ENCODE measurements at places on chromosomes 7 and 10.

DNA sequence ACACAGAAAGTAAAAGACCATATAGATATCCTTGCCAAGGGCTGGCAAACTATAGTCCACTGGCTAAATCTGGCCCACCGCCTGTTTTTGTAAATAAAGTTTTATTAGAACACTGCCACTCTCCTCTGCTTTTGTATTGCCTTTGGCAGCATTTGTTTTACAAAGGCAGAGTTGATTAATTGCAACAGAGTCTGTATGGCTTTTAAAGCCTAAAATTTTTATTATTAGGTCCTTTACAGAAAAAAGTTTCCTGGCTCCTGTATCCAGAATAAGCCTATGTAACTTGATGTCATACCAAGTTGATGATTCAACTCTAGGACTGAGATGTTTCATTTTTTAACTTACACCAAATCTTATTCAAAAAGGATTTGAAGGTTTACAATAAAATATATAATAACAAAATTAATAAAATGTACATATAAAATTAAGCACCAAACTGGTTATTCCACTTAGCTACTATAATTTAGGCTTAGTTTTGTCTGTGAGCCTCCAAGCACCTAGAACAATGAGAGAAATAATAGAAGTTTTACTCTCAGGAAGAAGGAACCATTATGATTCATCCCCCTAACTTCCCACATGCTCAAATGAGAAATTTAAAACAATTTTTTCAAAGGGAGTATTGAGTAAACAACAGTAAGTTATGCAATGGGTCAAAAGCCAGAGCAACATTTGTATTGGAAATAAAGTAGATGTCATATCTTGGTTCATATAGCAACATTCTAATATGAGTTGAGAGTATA lies 31.9 kb downstream of the CPED1 start:
- no peak for DNase-seq

- DNase-seq, result no peak
Measured at GRCh38 chr10:16242859-16243613, 193.8 kb upstream of the PTER start.

DNA sequence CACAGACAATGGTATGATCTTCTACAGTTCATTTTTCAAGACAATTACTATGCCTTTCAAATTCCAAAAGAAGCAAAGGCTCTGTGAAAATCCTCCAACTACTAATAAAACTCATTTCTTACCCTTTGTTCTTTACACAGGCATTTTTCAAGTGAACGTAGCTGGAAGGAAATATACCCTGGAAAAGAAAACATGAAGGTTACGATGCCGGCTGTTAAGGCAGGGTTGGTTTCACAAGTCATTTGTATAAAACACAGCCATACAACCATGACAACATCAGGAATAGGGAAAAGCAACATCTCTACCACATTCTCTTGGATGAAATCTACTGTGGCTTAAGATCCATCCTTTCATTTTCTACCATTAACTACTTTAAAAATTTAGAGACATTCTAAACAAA lies 207.9 kb downstream of the DOCK4 start:
- no peak for DNase-seq

- no peak for DNase-seq
Measured at GRCh38 chr7:69211739-69212138, 386.5 kb upstream of the AUTS2 start.

DNA sequence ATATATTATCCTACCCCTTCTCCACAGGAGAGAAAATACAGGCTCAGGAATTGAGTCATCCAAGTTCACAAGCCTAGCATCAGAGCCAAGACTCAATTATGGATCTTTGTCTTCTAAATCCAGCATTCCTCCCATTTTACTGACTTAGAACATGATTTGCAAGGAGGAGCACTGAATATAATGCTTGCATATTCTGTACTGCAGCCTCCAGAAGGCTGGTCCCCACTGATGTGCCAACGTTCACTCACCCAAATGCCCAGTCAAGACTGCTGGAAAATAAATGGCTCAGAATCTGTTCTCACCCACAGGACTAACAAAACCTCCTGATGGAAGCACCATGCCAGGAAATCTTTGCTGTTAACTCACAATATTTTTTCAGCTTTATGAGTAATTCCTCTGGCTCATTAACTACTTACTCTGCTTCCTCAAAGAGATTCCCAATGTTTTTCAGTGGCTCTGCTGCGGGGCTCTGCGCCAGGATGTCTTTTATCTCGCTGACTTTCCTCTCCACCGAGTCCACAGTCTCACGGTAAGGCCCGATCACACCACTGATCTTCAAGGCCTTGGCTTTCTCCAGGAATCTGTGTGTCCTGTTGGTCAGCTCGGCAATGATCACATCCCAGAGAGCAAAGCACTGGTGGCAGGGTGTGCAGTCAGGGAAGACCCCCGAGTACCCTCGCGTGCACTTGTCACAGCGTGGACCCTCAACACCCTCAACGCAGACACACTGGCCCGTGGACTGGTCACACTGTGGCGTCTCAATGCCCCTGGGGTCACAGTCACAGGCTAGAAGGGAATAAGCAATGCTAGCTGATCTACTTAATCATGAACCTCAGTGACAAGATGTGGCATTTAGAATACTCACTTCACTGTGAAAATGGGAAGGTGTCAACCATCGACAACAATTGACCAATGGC lies 48.8 kb downstream of the DLD start:
- peak; percentile 63 for DNase-seq

DNA sequence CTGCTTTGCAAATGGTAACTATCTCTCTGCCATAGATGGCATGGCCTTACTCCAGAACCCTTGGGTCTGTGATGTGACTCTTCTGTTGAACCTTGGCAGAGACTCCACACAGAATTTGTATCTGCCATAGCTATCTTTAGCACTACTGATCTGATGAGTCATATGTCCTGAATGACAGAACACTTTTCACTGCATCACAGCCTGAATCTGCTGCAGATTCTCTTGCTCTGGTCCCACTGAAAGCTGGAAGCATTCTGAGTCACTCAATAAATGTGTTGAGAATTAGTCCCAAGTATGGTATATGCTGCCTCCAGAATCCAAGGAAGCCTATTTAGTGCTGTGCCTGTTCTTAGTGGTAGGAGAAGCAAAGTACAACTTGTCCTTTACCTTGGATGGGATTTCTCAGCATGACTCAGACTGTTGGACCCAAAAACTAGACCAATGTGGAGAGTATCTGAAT lies 39.5 kb upstream of the ANKRD1 start:
- peak; percentile 94 for DNase-seq

DNA sequence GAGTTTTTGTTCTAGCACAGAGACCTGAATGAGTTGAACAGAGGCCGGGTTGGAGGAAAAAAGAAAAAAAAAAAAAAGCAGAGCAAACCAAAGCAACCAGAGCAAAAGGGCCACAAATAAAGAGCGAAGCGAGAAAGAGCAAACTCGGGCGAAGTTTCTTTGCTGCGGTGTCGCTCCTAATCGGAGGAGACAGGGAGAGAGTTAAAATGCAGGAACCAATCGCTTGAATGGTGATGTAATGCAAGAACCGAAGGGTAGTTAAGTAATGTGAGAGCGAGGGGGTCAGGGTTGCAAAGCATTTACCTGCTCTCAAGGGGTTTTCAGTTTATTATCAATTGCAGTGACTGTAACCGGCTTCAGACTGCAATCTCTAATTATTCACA lies 271.7 kb downstream of the TRIL start:
- peak; percentile 73 for DNase-seq

GRCh38 chr10:61078542-61079275 lies 134.7 kb upstream of the RHOBTB1 start:
- no peak for DNase-seq

- no peak for DNase-seq
Measured at GRCh38 chr7:151821226-151821625, 55.7 kb downstream of the PRKAG2 start.

DNA sequence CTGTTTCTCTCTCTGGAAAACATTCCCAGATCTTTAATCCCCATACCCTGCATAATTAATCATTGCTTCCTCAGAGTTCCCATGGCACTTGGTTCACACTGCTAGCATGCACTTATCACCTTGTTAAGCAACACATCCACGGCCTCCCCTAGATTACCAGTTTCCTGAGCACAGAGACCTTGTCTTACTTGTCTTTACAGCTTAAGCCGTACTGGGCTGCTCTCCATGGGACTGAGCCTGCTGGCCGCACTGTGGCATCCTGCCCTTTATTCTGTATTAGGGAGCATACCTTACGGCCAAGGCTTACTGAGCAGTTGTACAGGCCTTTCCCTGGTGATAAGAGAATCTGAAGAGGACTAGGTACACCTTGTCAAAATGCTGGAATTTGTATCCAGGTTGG lies 190.2 kb downstream of the REEP3 start:
- DNase-seq, result no peak

DNA sequence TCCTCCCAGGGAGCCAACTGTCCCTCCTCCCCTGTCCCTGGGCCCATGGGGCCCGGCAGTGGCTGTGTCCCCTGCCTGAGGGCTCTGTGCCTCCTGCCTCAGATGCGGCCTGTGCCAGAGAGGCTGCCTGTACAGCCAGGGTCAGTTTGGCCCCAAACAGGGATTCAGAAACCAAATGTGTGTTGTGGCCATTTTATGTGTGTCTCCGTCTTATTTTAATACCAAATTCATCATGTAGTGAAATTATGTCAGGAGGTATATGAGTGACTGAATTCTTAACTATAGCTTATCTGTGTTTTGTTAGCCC lies 114.8 kb downstream of the NT5C2 start:
- DNase-seq, result no peak
